Aortic smooth muscle cell (primary cell): ENCODE measurements at places on chromosomes 7 and 10. TPM values are rescaled to one million over a fixed set of nuclear protein-coding genes. Genes with fewer than 3 reads are reported as not detected.

The STAG3 gene
- 0.92 and 1.1 TPM in 2 replicates for total RNA-seq

The MKI67 gene
- 12.4 and 15.7 TPM in 2 replicates for total RNA-seq

The AOC1 gene
- total RNA-seq: not detected in 2 replicates

The SFXN3 gene
- total RNA-seq: 86.0 and 107 TPM in 2 replicates
